ENCODE measurements at places on chromosomes 5 and 9.

GRCh38 chr9:23543419-23543818 is 282.6 kb downstream of the ELAVL2 start:
- no peak for DNase-seq

GRCh38 chr5:156934450-156935211 is 28.4 kb downstream of the TIMD4 start:
- peak; percentile 37 for DNase-seq

DNA sequence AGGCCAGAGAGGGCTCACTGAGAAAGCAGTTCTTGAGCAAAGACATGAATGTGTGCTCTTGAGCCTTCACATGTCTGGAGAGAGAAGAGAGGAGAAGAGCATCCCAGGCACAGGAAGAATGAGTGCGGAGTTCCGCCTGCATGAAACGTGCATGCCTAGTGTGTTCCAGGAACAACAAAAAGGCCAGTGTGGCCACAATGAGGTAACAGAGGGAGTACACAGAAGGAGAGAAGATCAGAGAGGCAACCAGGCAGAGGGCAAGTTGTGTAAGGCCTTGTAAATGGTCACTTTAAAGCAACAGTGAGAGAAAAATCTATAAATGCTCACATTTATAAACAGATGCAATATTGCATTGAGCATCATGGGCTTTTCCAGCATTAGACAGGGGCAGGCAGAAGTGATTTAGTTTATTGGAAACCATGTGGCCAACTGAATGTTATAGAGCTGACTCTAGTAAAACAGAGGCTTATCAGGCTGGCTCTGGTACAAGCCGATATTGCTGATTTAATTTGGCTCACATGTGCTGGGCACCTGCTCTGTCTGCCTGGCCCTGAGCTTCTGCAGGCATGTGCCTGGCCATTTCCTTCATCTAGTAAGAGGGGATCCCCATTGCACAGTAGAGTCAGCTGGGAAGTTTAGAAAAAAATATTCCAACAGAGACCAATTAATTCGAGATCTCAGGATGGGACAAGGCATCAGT is 185.3 kb downstream of the SAXO1 start:
- no peak for DNase-seq

DNA sequence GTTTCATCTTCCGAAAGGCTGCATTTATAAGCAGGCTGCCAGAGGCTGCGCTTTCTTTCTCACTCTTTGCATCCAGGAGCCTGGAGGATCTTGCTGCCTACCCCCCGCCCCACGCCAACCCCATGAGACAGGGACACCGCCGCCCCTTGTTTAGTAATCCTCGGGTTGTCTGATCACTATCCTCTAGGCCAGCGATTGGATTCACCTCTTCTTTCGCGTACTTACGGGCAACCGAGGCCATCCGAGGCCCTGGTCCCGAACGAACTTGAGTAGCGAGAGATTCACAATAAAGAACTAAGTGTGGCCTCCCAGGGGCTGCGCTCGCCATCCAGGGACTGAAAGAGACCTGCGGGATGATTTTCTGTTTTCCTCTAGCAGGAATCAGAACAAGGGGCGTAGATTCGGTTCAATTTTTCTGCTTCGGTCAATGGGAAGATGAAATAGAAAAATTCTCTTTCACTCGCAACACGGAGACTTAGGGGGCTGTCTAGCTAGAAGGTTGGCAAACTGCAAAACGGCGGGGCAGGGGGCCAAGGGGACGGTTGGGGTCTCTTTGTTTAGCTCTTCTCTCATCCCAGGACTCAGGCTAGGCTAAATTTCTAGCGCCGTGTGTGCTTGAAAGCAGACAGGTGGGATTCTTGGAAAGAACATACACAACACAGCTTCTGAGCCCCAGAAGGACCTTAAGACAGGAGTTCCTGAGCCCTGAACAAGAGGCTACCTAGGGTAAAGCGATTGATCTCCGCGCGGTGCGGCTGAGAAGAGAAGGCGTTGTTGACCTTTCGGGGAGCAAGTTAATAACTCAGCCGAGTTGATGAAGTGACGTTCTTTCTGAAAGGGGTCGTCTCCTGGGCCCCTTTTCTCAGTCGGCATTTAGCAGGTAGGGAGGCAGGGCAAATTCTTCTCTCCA is 5.8 kb upstream of the ISL1 start:
- DNase-seq: no peak

- no peak for DNase-seq
These were observed 8.5 kb upstream of the PRXL2C start for GRCh38 chr9:96663506-96664120.

- DNase-seq: peak; percentile 56
These were observed 63.7 kb upstream of the PPP2CA start for GRCh38 chr5:134289509-134290113.

DNA sequence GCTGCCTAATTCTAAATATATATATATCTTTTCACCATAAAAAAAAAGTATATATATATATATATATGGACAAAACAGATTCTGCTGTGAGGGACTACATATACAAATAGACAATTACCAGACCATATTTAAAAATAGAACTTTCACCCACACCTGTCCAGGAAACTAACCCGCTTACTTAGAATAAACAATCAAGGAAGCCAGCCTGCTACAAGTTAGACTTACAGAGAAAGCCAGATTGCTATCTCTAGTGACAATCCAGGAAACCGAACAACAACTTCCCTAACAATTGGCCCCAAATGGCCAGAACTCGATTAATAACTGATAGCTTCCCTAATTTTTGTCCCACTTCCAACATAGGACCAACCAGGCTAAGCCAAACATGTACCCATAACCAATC is 5.9 kb downstream of the GLDC start:
- no peak for DNase-seq
